ENCODE measurements at places on chromosomes 13 and 19.

DNA sequence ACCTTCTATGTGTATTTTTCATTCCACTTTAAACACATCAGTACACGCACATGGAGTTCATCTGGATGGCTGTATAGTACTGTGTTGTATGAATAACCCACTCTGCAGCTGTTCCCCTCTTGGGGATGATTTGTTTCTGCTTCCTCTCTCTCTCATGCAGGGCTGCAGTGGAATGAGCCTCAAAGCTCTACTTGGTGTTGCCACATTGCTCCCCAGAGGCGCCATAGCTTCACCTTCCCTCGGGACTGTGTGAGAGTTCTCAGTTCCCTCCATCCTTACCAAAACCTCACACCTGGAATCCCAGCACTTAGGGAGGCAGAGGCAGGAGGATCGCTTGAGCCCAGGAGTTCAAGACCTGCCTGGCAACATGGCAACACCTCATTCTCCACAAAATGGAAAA, 28.4 kb upstream of the GPR183 start:
- DNase-seq: no peak

- DNase-seq: no peak
Observed at GRCh38 chr19:48806818-48807589, 3.8 kb downstream of the BCAT2 start.

DNA sequence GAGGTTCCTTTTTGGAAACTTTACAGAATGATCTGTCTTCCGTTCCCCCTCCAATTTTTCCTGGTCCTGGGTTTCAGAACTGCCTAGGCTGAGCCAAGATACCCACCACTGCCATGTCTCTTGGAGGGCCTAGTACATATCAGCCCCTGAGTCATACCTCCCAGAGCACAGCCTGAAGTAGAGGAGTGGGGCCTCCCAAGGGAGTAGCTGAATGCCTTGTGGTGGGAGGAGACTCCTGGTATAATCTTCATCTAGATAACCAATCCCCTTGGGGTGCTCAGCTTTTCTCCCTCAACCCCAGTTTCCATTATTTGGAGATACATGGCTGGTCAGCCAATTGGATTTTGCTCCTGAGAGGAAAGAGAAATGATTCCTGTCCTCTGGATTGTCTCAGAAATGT, 30.3 kb downstream of the ZNF763 start:
- no peak for DNase-seq

DNA sequence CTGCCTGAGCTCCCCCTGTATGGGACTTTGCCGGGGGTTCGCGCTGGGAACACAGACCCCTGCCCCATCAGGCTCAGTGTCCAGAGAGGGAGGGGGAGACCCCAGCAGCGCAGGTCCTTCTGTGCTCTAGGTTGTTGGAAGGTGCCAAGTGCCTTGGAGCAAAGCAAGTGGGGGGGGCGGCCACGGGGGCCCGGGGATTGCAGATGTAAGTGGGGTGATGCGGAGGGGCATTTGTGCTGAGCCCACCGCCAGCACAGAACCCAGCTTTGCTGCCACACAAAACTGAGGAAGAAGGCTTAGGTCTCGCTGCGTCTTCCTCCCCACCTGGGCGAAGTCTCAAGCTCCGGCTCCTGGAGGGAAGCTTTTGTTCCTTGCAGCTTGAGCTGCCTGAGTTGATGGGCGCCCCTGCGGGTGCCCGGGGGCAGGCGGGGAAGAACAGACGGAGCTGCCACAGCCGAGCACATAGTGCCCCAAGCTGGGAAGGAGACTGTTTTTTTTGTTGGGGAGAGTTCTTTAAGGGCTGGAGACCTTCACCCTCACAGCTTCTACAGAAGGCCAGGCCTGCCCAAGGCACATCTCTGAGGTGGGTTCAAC, 1.5 kb upstream of the NTN5 start:
- DNase-seq: no peak

DNA sequence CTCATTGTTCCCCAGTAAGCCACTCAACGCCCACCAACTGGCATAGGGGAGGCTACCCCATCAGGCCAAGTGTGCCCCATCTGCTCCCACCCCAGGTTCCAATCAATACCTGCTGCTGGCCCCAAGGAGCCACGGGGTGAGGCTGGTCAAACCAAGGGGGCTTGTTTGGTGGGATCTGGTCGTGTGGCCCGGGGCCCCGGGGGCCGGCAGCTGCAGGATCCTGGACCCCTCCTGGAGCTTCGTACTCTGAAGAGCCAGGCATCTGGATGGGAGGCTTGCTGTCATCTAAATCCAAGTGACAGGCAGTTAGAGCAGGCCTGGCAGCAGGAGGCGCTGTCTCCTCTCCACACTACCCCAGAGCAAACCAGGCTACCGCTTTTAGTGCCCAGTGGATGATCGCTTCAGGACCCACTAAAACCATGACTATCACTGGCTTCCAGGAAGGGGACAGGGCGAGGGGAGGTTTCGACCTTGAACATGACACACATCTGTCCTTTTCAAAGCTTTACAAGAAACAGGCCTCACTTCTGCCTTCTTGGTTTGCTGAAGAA, 14.2 kb downstream of the CHERP start:
- DNase-seq: peak; percentile 34

DNA sequence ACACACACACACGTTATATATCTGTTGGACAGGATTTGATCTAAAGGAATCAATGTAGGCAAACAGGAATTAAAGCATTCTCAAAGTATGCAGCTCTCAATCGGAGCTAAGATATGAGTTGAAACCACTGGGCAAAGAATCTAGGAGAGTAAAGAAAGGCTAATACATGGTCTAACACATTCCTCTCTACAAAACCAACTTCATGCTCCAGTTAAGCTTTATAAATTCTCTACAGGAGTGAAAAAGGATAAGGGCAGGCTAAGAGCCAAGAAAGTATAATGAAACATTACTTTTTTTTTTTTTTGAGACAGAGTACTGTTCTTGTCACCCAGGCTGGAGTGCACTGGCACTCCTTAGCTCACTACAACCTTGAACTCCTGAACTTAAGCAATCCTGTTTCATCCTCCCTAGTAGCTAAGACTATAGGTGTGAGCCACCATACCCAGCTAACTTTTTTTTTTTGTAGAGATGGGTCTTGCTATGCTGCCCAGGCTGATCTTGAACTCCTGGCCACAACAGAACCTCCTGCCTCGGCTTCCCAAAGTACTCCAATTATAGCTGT, 10.6 kb downstream of the FBXL3 start:
- DNase-seq: no peak
